ENCODE measurements at places on chromosomes 12 and 14.

DNA sequence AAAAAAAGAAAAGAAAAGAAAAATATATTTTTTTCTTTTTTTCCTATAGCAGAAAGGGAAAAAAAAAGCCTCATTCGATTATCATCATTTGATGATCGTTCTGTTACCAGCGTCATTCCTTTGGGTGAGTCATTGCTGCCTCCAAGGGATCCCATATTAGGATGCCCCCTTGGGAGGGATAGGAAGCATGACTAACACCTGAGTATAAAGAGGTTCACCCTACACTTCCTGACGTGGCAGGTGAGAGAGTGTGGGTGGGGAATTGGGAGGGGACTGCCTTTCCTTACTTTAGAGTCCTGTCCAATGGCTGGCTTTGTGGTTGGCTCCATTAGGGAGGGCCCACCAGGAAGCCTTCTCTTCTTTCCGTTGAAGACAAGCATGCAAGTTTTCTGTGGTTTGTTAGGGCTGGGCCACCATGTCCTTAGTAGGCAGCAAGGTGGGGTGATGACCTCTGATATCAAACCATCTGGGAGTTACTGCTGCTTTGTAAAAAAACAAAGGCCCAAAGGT is 56.1 kb upstream of the FUT8 start:
- no peak for DNase-seq

DNA sequence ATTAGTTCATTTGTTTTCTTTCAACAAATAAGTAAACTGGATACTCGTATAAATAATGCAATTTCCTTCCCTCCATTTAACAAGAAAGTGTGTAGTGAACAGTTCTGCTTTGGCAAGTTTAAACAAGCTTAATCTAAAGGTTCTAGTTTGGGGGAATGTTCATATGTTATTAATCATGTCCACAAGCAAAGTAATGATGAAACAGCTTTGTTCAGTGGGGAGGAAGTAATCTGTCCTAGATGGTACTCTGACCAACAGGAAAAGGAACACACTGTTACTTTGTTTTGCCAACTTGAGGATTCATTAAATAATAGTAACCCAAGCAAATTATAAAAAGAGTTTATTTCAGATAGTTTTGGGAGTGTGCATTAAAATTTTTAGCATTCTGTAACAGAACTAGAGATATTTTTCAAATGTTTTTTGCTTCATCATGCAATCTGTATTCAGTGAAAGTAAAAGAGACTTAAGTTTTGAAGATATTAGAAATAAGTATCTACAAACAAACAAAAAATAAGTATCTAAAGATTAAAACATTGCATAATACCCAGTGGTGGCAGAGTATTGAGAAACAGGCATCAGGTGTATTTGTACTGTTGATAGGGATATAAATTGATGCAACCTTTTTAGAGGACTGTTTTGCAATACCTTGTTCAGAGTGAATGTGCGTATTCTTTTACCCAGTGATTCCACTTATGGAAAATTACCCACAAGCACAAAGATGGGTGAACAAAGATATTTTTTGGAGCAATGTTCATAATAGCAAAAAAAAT is 61.1 kb downstream of the RAB35 start:
- DNase-seq = no peak

- DNase-seq = no peak
Measured at GRCh38 chr14:59831121-59831730, 39.4 kb downstream of the RTN1 start.

GRCh38 chr14:50007123-50007903 is 109.1 kb downstream of the VCPKMT start:
- no peak for DNase-seq

- no peak for DNase-seq
Measured at GRCh38 chr12:33267641-33268040, 172.0 kb downstream of the SYT10 start.

- no peak for DNase-seq
Measured at GRCh38 chr14:24160499-24160849, 591 bp upstream of the IRF9 start.

- no peak for DNase-seq
Measured at GRCh38 chr12:69719336-69720316, 19.0 kb upstream of the RAB3IP start.

DNA sequence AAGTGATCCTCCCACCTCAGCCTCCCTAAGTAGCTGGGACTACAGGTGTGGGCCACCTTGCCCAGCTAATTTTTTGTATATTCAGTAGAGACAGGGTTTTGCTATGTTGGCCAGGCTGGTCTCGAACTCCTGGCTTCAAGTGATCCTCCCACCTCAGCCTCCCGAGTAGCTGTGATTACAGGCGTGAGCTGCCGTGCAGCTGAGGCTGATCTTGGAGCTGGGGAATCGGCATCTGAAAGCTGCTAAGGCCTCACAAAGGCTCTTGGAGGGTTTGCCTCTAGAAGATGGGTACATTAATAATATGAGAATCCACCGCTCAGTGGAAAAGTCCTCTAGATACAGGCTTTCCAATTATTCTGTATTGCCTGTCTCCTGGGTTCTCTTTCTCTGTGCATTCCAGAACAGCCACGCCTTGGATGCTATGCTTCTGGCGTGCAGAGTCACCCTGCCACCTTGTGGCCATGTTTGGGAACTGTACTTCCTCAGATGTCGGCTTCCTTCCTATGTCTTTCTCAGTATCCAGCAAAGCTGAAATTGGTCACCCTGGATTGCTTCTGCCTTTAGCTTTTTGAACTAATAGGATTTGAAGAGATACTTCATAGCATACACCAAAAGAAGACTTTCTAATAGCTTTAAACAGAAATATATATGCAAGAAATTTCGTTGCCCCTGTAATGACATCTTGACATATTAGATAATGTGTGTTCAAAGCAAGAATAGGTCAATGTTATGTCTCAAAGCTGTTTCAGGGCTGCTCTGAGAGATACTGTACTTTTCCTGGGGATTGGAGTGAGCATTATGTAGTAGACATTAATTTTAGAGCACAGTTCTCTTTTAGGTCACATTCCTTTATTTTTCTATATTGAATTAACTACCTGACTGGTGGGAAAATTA is 75.4 kb downstream of the SNAPC1 start:
- DNase-seq = peak; percentile 92

GRCh38 chr12:104686196-104686595 is 229.4 kb downstream of the CHST11 start:
- no peak for DNase-seq

Data from posterior cingulate gyrus (tissue), 11 donors.